ENCODE measurements at places on chromosomes 4 and X.

- DNase-seq = peak; percentile 26
These were observed 47.8 kb upstream of the HSD17B10 start for GRCh38 chrX:53481816-53482465.

- DNase-seq = no peak
These were observed 126.0 kb upstream of the WDFY3 start for GRCh38 chr4:85092536-85092935.

GRCh38 chrX:90026730-90027129 lies 105.0 kb downstream of the TGIF2LX start:
- DNase-seq = no peak

DNA sequence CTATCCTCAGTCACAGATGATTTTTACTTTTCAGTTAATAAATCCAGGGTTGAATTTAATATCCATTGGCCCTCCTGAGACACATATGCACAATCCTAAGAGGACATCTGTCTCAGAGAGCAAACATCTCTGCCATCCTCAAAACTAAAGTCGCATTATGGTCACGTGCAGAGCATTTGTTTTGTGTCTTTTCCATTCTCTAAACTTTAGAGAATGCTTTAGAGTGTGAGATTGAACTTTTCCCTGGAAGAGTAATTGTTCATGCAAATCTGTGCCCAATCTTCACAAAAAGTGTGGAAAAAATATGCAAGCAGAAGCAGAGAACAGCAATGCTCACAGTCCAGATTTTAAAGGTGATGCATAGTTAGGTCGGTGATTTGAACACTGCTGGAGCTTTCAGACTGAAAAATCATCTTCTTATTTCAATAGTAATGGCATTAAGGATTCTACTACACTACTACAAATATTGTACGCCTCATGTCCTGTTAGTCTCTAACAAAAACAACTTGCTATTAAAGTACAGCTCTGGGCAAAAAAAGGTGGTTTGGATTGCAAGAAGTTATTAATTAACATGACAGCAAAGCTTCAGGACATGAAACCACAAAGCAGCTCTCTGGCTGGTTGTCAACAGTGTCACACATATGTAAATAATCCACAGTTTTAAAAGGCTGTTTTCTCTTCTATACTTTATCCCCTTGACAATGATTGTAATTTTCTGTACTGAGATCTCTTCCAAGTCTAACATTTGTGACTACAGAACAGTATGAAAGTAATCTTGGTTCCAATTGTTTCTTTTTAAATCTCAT lies 19.9 kb downstream of the DCHS2 start:
- no peak for DNase-seq

DNA sequence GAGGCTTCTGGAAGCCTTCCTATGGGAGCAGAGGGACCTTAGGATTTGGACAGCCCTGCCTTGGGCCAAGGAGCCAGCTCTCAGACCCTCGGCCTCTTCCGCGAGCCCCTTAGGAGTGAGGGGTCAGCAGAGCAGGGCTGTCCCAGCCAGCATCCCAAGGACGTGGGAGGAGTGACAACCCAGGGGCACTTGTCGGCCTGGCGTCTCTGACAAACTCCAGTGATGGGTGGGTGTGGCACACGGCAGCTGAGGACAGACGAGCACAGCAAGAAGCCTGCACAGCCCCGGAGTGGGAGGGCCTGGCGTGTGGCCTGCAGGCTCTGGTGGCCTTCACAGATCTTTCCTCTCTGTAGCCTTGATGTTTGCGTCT lies 11.6 kb upstream of the TNIP2 start:
- DNase-seq = no peak

DNA sequence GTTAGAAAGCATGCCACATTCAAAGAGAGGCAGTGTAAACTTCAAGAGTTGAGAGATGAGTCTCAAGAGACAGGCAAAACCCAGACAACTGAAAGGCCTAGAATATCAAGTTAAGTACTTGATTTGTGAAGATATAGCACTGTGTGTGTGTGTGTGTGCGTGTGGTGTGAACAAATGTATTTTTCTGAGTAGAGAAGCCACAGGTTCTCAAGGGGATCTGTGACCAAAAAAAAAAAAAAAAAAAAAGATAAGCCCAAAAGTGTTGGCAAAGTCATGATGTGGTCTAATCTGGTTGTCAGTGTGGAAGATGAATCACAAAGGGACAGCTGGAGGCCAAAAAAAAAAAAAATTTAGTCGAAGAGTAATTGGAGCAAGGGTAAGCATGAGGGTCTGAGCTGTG lies 3.9 kb downstream of the RIPPLY1 start:
- DNase-seq = no peak

- no peak for DNase-seq
These were observed at the start of gene BCOR for GRCh38 chrX:40097504-40098263. Gene BCOR, minus strand, starts transcription at chrX:40097958. Its CDS starts 20,029 bp downstream, at chrX:40077929.

GRCh38 chrX:24842486-24842885 lies 148.8 kb downstream of the POLA1 start:
- no peak for DNase-seq

- no peak for DNase-seq
These were observed 116.0 kb downstream of the SOWAHB start for GRCh38 chr4:76781698-76782595.

- no peak for DNase-seq
These were observed 986 bp downstream of the HDAC6 start for GRCh38 chrX:48802905-48803200.

GRCh38 chrX:121836000-121836399 lies 788.6 kb downstream of the GLUD2 start:
- DNase-seq = no peak

DNA sequence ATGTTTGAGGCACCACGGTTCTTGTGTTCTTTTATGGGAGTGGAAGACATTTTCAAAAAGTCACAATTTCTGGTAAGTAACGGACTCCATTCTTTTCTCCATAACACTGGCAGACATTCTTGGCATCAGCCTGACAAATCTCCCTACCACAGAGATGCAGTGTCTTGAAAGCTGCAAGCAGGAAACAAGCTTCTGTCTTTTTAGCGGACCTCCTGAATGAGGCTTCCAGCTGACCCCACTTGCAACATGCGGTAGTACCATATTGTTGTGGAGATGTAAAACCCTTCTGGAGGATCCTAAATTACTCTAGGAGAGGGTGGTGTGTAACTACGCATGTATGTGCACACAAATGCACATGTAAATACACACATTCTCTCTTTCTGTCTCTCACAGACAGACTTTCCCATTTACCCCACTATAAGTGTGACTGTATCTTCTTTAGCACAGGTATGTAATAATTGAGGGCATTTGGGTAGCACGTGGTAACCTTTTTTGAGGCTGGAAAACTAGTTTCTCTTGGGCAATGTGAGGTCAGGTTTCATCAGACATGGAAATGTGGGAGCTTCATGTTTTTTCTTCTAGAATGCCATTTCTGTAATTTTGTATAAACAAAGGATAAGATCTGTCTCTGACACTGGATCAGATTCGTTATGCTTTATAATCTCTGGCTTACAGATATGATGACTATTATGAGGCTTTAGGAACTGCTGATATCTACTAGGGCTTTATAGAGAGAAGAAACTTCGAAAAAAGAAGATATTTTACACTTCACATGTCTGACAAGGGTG lies 130.1 kb downstream of the MGST2 start:
- DNase-seq = no peak

DNA sequence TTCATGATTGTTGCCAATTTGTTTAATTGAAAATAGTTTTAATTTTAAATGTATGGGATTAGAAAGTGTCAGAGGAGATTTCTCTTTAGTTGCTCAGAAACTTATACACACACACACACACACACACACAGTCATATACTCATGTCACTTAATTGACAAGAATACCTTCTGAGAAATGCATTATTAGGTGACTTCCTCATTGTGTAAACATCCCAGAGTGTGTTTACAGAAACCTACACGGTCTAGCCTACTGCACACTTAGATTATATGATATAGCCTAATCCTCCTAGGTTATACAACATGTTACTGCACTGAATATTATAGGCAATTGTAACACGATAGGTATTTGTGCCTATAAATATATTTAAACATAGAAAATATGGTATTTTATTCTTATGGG lies 1327.4 kb downstream of the FSTL5 start:
- no peak for DNase-seq

DNA sequence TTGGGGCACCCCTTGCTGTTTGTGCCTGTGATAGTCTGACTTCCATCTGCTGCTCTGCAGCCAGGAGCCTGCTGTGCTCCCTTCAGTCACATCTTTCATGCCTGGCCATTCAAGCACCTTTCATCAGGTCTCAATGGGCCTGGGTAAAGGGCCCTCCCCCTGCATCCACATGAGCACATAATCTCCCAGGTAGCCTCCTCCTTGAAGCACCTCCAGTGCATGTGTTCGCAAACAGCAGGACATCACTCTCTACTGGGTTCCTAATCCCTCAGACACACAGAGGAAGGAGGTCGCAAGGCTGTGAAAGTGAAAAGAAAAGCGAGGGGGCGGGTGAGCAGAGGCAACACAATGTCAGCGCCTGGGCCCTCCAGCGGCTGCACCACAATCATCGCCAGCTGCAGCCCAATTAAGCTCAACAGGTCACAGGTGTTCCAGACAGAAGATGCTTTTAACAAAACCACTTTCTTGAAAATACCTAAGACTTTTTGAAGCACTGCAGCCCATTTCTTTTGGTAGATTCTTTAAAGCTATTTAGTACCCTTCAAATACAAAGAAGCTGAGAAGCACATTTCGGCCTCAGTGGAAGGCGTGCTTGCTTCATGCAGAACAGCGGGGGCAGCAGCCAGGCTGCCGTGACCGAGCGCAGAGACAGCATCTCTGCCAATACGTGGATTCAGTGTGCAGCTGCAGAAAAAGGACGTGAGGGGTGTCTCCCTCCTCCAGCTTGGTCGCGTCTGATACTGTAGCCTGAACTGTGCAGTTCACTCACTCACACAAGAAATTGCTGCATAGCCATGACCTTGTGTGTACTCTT lies 92.2 kb upstream of the SPRY1 start:
- no peak for DNase-seq

DNA sequence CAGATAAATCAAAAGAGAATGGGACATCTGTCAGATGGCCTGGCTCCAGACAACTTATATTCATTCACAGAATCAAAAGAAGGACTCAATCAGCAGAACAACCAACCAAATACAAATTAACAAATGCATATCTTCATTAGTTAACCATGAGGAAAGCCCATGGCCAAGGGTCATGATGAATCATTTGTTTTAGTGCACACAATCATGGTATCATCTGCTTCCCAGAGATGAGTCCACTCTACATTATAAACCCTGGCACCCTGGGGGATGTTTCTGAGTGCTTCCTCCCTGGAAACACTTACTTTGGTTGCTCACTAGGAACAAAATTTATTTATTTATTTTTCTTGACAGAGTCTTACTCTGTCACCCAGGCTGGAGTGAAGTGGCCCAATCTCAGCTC lies 453.3 kb upstream of the HS3ST1 start:
- no peak for DNase-seq

DNA sequence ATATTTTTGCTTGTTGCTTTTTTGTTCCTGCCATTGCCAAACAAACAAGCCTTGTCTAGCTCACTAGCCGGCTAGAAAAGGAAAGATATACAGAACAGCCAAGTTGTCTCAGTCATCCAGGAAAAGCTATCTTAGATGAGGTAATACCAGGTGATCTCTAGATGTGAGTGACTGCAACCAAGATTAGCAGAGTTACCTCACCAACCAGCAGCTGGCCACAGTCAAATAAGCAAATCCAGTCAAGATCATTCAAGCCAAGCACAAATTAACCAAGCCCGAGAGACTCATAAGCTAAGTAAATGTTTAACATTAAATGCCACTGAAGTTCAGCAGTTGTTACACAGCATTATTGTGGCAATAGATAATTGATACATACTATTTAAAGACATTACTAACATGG lies 108.6 kb downstream of the CENPC start:
- DNase-seq = no peak

GRCh38 chr4:145505995-145506394 lies 24.3 kb downstream of the SMAD1 start:
- DNase-seq = no peak

DNA sequence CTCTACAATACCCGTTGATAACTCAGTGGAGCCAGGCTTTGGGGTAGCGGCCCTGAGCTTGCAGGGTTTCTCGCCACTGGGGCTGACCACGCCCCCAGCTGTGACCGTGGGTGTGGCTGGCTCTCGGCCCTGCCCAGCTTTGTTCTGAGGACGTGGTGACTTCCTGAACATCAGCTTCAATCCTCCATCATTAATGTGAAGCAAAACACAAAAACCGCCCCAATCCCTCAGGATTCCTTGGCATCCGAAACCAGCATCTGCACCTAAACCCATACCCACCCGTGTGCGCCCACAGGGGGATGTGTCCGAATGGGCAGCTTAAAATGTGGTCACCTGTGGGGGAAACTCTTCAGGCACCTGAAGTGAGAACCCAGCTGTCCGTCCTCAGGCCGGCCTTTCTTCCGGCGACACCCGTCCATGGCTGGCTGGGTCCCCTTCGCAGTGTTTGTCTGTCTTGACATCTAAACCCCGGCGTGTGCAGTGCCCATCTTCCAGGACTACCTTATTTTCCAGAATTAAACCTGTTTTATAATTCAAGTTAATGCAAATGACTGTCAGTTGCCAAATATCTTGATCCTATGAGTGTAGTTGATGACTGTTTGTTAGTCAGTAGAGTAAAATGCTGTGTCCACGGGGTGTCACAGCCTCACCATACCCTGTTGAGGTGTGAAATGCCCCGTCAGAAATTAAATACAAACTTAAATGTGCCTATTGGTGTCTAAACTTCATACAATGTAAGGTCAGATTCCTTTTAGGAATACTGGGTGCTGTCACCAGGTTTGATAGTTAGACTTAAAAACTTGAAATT lies 27.3 kb downstream of the NELFA start:
- no peak for DNase-seq

DNA sequence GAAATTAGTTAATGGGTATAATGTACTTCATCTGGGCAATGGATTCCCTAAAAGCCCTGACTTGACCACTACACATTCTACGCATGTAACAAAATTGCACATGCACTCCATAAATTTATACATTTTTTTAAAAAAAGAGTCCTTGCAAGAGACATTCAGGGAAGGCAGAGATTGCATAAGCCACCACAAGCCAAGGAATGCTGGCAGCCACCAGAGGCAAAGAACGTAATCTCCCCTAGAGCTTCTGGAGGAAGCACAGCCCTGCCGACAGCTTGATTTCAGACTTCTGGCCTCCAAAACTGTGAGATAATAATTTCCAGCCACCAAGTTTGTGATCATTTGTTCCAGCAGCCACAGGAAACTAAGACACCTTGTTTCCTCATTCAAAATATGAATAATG lies 185.6 kb upstream of the GALNT7 start:
- DNase-seq = no peak

DNA sequence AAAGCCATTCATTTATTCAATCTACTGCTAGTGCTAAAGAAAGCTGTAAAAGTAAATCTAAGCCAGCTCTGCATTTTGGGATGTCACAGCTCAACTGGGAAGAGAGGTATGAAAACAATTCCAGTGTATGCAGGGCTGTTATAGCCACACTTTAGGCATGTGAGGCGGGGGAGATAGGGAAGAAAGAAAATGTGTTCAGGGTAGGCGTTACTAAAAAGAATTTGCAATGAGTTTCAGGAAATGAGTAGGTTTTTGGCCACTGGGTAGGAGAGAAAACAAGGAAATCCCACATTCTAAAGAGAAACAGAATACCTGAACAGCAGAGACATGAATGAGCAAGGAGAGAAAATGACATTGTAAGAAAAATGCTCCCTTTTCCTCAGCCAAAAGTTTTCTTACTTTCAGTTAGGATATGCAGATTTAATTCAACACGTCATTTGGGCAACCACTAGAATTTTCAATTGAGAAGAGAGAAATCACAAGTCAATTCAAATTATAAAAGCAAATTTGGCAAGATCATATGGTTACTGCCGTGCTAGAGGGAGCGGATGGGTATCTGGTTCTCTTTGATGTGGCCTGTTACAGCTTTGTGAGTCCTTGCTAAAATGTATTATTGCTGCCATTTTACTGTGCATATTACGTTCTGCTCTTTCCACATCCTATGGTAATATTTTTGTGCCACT lies 226.3 kb downstream of the KCNIP4 start:
- DNase-seq = no peak

Measured in right renal cortex interstitium (tissue), 3 donors.